NCI-H446 treated with DMSO at 0.1 percent for 48 hours (cell line): ENCODE measurements at places on chromosomes 12 and 14.
A peak's percentile ranks its signal among the peaks of the same experiment; 100 is the strongest.

DNA sequence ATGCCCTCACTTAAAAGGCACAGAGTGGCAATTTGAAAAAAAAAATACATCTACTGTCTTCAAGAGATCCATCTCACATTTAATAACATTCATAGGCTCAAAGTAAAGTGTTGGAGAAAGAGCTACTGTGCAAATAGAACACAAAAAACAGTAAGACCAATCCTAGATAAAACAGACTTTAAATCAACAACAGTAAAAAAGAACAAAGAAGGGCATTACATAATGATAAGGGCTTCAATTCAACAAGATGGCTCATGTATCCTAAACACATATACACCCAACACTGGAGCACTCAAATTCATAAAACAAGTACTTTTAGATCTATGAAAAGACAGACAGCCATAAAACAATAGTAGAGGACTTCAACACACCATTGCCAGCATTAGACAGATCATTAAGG is 93.6 kb upstream of the PCED1B start:
- no peak for DNase-seq

GRCh38 chr12:54393207-54393609 is 8.7 kb upstream of the ZNF385A start:
- DNase-seq = no peak

GRCh38 chr12:50542448-50542847 is 37.7 kb downstream of the DIP2B start:
- DNase-seq = no peak

DNA sequence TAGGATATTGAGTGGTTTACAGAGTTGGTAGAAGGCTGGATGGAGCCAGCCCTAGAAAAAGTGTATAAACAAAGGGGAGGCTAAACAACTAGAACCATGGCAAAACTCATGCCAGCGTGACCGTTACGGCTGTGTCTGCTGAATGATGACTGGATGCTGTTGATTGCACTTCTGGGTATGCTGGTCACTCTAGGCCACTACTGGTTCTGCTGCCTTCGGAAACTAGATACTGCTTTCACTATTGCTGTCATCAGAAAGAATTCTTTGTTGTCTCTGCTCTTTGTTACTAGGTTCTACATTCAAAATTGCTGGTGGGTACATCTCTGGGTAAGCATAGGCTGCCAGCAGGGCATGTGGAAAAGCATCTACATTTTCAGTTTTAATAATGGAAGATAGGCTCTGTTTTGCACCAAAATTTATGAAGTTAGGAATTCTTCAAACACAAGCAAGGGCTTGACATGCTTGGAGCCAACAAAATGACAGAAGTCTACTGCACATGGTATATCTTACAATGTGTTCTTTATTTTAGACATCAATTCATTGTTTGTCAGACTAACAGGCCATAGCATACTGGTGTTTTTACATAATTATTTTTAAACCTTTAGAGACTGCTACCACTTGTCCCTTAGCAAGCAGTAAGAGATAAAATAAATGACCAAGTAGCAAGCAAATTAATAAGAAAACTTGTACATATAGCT is 15.4 kb downstream of the MON2 start:
- no peak for DNase-seq

GRCh38 chr14:101352567-101352966 is 208.7 kb upstream of the DIO3 start:
- DNase-seq = no peak

GRCh38 chr12:78359520-78359919 is 505.1 kb upstream of the SYT1 start:
- DNase-seq = no peak

- no peak for DNase-seq
Observed at GRCh38 chr12:124679533-124680371, 112.3 kb upstream of the NCOR2 start.

DNA sequence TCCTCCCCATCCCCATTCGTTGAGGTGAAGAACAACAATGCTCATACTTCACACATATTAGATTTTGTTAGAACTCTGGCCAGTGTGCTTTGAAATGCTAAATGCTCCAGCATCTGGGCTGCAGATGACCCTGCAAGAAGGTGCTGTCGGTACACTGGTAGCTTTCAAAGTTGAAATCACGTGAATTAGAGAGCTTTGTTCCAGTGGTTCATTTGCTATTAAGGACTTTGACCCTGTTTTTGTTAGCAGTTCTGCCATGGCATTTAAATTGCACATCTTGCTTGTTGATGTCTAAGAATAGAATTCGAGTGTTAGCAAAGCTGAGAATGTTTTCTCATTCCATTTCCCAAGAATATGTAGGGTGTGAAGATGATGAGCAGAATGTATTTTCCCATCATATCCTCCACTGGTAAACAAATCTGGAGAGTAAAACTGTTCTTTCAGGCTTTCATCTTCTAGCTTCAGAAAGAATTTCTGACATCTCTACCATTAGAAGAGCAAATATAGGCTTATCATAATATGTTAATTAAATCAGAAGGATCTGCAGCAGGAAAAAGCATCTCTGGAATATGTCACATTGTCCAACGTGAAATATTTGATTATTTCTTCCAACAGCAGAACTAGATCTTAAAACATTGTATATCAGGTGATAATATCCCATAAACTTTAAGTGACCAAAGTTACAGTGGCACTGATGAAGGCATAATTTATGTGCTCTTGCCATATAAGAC is 98.8 kb upstream of the PDE3A start:
- DNase-seq = no peak

DNA sequence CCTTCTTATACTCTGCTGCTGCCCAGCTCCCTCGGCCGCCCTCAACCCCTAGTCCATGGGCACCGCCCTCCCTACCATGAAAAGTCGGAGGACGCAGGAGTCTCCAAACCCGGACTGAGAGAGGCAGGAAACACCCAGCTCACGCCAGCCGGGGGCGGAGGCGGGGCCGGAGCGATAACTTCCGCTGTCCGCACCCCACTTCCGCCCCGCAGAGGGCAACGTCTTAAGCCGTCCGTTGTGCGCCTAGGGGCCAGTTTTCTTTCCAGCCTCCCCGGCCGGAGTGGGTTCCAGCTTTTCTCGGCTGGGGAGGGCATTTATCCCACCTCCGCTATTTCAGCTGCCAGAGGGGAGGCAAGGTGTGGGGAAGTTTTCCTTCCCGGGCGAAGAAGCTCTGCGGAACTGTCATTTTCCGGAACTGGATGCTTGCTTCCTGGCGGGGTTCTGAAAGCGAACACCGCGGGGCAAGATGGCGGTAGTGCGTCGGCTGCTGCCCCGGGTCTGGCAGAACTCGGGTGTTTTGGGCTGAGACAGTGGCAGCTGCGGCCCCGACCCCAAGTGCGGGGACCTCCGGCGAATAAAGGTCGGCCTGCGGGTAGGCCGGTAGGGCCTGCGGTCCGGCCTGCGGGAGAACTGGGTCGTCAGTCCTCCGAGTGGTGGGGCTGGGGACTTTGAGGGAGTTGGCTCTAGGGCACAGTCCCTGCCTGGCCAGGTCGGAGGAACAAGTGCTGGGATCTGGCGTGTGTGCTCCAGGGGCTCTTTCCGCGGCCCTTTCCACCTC is at the start of the genes KCTD10 and UBE3B:
TSS of gene KCTD10 (minus strand) at position 116 of the 778 bp plus-strand sequence. CDS start at position 78, 38 bp downstream.
TSS of gene UBE3B (plus strand) at position 450 of the 778 bp plus-strand sequence. CDS start 5,918 bp downstream, outside the sequence.
- peak; percentile 68 for DNase-seq

DNA sequence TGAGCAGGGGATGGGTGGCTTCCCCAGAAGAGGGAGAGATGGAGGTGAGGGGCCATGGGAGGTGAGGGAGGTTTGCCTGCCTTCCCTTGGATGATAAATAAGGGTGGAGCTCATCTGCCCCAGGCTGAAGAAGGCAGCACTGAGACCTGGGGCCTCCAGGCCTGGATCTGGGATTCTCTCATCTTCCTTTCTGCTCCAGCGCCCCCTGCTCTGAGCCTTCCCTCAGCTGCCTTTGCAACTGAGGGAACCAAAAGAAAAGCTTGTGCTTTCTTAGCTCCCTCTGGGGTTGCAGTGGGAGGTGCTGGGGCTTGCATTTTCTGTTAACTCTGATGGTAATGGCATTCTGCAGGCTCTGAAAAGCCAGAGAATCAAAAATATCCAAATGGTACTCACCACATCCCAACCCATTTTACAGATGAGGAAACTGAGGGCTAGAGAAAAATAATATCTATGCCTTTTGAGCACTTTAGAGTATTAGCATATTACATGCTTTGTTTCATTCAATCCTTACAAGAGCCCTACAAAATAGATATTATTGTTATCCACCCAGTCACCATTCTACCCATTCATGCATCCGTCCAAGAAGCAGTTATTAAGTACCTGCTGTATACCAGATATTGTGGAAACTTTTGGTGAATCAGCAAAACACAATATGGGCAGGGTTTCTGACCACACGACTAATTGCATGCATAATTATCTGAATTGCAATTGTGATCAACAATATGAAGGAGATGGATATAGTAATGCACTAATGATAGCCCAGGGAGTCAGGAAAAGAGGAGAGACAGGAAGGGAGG is 102.2 kb downstream of the WSCD2 start:
- no peak for DNase-seq

DNA sequence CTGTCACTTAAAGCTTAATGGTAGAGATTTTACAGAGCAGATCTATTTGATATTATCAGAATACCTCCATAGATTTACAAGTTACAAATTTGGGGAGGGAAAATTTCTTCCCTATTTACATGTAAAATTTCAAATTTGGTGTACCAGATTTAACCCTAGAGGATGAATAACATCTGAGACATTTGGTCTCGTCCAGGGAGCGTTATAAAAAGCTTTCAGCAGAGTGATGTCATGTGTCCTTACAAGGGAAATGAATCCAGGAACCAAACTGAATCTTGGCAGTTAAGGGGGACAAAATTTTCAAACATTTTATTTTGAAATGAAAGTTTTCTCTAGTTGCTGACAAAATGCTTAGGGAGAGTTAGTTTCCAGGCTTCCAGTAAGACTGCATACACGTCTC is 4.5 kb upstream of the CDK17 start:
- DNase-seq = no peak

DNA sequence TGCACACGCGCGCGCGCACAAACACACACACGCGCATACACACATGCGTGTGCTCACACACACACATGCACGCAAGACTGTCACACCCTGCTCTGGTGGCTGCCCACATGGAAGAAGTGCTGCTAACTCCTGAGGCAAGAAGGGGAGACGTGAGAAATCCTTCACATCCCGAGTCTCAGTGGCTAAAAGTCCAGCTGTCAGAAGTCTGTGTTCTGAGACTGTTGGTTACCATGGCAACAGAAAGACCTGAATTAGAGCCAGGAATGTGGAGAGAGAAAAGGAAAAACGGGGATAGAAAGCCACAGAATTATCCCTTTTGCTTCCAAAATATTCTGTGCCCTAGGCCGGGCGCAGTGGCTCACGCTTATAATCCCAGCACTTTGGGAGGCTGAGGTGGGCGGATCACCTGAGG is 71.2 kb downstream of the PPFIBP1 start:
- peak; percentile 32 for DNase-seq
